T-helper 2 cell treated with Interferon-gamma antibody and Interleukin-4, amounts not matched to agents 5 μg/mL and 100 μg/mL, for 36 hours (primary cell): ENCODE measurements at places on chromosomes 16 and 17.

DNA sequence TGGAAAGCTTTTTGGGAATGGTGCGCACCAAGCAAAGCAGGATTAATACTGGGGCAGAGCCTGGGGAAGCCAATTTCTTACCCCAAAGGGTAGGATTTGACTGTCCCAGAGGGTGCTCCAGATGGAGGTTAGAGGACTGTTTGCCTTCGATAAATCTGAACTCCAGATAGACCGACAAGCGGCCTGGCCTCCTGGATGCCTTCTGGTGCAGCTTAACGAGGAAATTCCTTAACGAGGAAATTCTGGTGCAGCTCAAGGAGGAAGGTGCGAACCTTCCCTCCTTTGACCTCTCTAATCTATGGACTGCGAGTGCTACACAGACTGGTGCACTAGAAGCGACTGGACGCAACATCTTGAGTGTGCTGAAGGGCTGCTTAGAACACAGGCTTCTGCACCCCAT lies 6.5 kb downstream of the CALB2 start:
- no peak for DNase-seq
- H3K27me3 ChIP-seq: no peaks in the 10 kb centered on the region
- peaks cover 3% of the 10 kb centered on the region for H3K4me1 ChIP-seq
- no peaks in the 10 kb centered on the region for H3K36me3 ChIP-seq

- H3K27ac ChIP-seq: peak overlapping the region; percentile 35
- peaks cover 22% of the 10 kb centered on the region for H3K27me3 ChIP-seq
- peaks cover 3% of the 10 kb centered on the region for H3K36me3 ChIP-seq
Observed at GRCh38 chr17:381516-381915, 28.9 kb upstream of the RPH3AL start.

DNA sequence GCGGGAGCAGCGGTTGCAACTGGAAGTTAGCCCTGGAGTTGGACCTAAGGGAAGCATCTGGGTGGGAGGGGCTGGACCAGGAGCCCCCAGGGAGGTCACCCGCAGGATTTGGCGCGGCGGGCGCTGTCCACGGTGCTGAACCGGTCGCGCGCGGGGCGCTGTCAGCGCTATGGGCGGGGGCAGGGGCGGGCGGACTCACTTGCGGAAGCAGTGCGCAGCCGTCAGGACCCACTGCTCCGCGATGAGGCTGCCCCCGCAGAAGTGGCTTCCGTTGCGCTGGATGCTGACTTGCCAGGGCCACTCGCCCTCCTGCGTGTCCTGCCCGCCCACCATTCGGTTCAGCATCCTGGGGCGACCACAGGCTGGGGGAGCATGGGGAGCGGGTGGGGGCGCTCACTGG lies 4.5 kb downstream of the PRSS27 start:
- no peaks in the 10 kb centered on the region for H3K36me3 ChIP-seq
- peak; percentile 79 for DNase-seq
- no peak overlapping the region for H3K4me3 ChIP-seq
- H3K27me3 ChIP-seq: peaks cover 7% of the 10 kb centered on the region
- H3K27ac ChIP-seq: no peak overlapping the region
- H3K4me1 ChIP-seq: peaks cover 8% of the 10 kb centered on the region

DNA sequence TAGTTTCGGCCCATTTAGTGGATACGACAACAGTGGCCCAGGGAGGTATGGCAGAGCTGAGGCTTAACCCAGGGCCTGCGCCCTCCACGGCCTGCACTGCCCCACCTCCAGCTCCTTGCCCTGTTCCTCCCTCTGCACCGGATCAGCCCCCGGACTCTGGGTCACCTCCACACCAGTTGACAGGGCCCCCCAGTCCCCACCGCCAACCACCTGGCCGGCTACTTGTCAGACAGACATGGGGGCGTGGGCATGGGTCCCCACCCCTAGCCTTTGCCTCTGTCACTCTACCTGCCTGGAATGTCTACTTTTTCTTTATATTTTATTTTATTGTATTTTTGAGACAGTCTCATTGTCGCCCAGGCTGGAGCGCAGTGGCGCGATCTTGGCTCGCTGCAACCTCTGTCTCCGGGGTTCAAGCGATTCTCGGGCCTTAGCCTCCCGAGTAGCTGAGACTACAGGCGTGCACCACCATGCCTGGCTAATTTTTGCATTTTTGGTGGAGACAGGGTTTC lies 3.0 kb upstream of the ACTG1 start:
- peak overlapping the region; percentile 90 for H3K4me3 ChIP-seq
- peaks cover 20% of the 10 kb centered on the region for H3K36me3 ChIP-seq
- peak overlapping the region; percentile 93 for H3K27ac ChIP-seq

- DNase-seq: no peak
- H3K36me3 ChIP-seq: no peaks in the 10 kb centered on the region
- H3K27me3 ChIP-seq: no peaks in the 10 kb centered on the region
- no peak overlapping the region for H3K4me3 ChIP-seq
Observed at GRCh38 chr17:13047011-13047606, 29.3 kb upstream of the ELAC2 start.

GRCh38 chr16:85374571-85374872 lies 238.6 kb upstream of the GSE1 start:
- H3K27ac ChIP-seq: no peak overlapping the region
- no peak overlapping the region for H3K4me3 ChIP-seq
- DNase-seq: no peak
- peaks cover 2% of the 10 kb centered on the region for H3K4me1 ChIP-seq
- H3K27me3 ChIP-seq: no peaks in the 10 kb centered on the region
- H3K36me3 ChIP-seq: no peaks in the 10 kb centered on the region

DNA sequence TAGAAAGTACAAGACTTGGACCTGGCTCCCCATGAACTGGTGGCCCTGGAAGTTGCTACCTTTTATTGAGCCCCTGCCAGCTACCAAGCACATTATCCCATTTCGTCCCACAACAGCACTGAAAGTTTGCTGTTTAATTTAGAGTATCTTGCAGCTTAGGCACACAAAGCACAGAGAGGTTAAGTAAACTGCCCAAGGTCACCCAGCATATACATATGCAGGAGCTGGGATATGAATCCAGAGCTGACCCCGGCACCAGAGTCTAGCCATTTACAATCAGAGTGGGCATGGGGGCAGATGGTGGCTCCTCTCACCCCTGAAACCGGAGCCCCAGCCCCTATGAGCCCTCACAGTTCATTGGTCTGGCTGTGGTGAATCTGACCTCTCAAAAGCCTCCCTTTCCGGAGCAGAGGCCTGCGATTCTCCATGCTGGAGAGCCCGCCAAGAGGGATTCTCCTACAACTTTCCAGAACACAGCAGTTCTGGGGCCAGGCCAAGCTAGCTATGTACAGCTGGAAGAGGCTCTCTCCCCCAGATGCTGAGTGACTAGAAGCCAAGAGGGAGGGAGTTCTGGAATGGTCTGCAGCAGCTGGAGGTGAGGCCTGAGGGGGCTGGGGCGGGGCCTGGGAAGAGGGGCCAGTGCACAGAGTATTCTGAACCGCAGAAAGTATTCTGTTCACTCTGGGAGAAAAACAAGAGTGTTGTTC lies 58.3 kb downstream of the SREBF1 start:
- H3K4me3 ChIP-seq: no peak overlapping the region
- DNase-seq: no peak
- H3K27me3 ChIP-seq: peaks cover 12% of the 10 kb centered on the region
- H3K4me1 ChIP-seq: no peaks in the 10 kb centered on the region

GRCh38 chr16:13569986-13570385 lies 350.0 kb upstream of the ERCC4 start:
- no peak overlapping the region for H3K27ac ChIP-seq
- DNase-seq: no peak
- H3K4me3 ChIP-seq: no peak overlapping the region
- no peaks in the 10 kb centered on the region for H3K27me3 ChIP-seq
- H3K36me3 ChIP-seq: no peaks in the 10 kb centered on the region

DNA sequence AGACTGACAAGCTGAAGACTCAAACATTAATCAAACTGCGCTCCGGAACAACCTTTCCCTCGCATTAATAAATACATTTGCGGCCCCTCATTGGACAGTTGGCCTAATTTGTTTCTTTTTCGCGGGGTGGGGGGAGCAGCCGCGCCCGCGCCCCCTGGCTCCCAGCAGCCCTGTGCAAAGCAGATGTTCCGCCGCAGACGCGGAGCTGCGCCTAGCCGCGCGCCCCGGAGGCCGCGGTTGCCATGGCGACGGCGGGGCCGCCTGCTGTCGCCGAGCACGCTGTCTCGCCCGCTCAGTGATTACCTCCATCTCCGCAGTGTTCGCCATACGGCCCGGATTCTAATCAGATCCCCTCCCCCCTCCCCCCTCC lies 25.5 kb downstream of the COPZ2 start:
- peak overlapping the region; percentile 79 for H3K4me3 ChIP-seq
- H3K4me1 ChIP-seq: peaks cover 22% of the 10 kb centered on the region
- H3K27me3 ChIP-seq: peaks cover 48% of the 10 kb centered on the region
- DNase-seq: peak; percentile 54

DNA sequence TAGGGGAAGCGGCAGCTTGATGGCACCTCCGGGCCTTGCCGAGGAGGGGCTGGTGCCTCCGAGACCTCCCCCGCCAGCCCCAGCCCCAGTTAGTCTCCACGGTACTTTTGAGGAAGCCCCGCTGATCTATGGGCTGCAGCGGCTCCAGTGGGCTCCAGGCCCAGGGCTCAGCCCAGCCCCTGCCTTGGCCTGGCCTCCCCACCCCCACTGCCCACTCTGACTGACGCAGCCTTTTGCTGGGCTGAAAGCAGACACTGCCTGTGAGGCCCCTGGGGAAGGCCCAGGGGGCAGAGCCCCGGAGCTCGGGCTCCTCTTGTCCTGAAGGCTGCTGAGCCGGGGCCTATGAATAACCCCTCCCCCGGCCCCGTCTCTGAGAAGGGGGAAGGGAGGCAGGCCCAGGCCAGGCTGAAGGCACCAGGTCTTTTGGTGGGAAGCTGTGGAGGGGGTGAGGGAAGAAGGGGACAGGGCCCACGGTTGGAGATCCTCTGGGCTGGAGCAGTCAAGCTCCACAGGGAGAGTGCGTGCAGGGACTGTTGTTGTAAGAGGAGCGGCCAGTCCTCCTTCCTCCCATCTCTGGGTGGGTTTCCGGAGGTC lies 7.5 kb upstream of the SMTNL2 start:
- no peak for DNase-seq
- peaks cover 7% of the 10 kb centered on the region for H3K27me3 ChIP-seq
- H3K4me3 ChIP-seq: no peak overlapping the region
- peaks cover 13% of the 10 kb centered on the region for H3K4me1 ChIP-seq

- no peak for DNase-seq
- H3K4me1 ChIP-seq: no peaks in the 10 kb centered on the region
- no peaks in the 10 kb centered on the region for H3K27me3 ChIP-seq
- no peak overlapping the region for H3K27ac ChIP-seq
- no peak overlapping the region for H3K4me3 ChIP-seq
Observed at GRCh38 chr16:52491216-52491615, 55.7 kb downstream of the TOX3 start.

DNA sequence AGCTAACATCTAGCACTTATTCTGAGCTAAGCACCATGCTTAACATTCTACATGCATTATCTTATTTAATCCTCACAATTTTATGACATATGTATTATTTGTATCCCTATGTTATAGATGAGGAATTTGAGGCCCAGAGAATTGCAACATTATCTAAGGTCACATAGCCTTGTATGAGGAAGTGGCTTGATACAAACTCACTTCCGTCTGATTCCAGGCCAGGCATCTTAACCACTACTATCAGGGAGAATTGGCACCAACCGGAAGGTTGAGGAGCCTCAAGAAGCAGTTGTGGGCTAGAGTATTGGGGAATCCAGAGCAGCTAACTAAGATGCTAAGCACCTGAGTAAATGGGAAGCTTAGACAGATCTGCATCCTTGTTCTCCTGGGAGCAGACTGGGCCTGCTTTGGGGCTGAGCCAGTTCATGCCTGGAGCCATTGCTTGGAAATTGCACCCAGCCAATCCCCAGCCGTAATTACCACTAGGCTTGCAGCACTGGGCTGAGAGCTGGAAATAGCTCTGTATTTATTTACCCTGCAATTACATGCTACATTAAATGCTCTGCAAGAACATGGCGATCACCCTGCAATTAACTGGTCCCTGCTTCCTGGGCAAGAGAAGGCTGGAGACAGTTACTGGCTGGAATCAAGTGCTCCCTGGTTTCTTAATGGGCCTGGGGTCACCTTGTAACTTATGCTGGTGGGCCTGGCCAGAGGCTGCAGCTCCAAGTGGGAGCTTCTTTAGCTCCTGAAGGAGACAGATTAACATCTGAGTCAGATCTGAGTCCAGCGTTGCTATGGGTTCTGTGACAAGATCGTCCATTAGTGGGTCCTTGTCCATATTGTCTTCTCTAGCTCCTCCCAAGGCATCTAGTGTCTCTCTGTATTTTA lies 273.1 kb upstream of the CCL2 start:
- H3K36me3 ChIP-seq: no peaks in the 10 kb centered on the region
- H3K27me3 ChIP-seq: no peaks in the 10 kb centered on the region
- peaks cover 2% of the 10 kb centered on the region for H3K4me1 ChIP-seq
- H3K4me3 ChIP-seq: no peak overlapping the region
- no peak for DNase-seq

GRCh38 chr17:15257796-15258512 lies 7.2 kb downstream of the PMP22 start:
- peaks cover 60% of the 10 kb centered on the region for H3K27me3 ChIP-seq
- H3K27ac ChIP-seq: no peak overlapping the region
- no peak overlapping the region for H3K4me3 ChIP-seq
- no peaks in the 10 kb centered on the region for H3K36me3 ChIP-seq
- no peak for DNase-seq

GRCh38 chr17:28623696-28624095 lies 9.7 kb upstream of the RSKR start:
- H3K27ac ChIP-seq: no peak overlapping the region
- peaks cover 2% of the 10 kb centered on the region for H3K4me1 ChIP-seq
- peaks cover 68% of the 10 kb centered on the region for H3K36me3 ChIP-seq

- H3K4me1 ChIP-seq: peaks cover 12% of the 10 kb centered on the region
- no peak overlapping the region for H3K27ac ChIP-seq
- H3K4me3 ChIP-seq: no peak overlapping the region
- peaks cover 2% of the 10 kb centered on the region for H3K27me3 ChIP-seq
Observed at GRCh38 chr17:49783071-49783715, 5.3 kb upstream of the KAT7 start.

- no peak overlapping the region for H3K27ac ChIP-seq
- DNase-seq: no peak
- no peaks in the 10 kb centered on the region for H3K36me3 ChIP-seq
- H3K4me1 ChIP-seq: no peaks in the 10 kb centered on the region
- H3K4me3 ChIP-seq: no peak overlapping the region
- H3K27me3 ChIP-seq: peaks cover 4% of the 10 kb centered on the region
Observed at GRCh38 chr16:25709213-25709612, 17.5 kb downstream of the HS3ST4 start.

- H3K4me3 ChIP-seq: peak overlapping the region; percentile 86
- H3K36me3 ChIP-seq: peaks cover 18% of the 10 kb centered on the region
- H3K27me3 ChIP-seq: no peaks in the 10 kb centered on the region
- H3K4me1 ChIP-seq: peaks cover 22% of the 10 kb centered on the region
- peak overlapping the region; percentile 56 for H3K27ac ChIP-seq
Observed at GRCh38 chr17:35117984-35118383, 1.7 kb downstream of the RAD51D start.

- H3K36me3 ChIP-seq: no peaks in the 10 kb centered on the region
- no peak overlapping the region for H3K27ac ChIP-seq
- no peak overlapping the region for H3K4me3 ChIP-seq
- H3K27me3 ChIP-seq: no peaks in the 10 kb centered on the region
Observed at GRCh38 chr17:16477255-16477654, 14.7 kb downstream of the LRRC75A start.

DNA sequence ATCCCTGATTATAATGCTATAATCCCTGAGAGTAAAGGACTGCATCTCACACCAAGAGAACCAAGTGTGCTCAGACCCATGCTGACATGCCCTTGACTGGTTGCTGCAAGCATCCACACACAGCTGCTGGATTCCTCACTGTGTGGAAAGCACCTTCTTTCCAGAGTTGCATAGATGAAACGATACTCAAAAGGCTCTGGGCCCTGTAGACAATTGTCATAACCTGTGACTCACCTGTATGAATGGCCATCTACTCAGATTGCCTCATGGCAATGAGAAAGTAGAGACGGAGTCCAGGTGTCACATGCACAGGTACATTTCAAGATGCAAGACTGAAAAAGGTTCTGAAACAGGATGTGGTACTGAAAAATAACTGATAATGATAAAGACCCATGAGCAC lies 58.1 kb downstream of the MPHOSPH6 start:
- no peaks in the 10 kb centered on the region for H3K36me3 ChIP-seq
- H3K4me3 ChIP-seq: no peak overlapping the region
- H3K4me1 ChIP-seq: peaks cover 2% of the 10 kb centered on the region
- H3K27ac ChIP-seq: no peak overlapping the region
